ENCODE measurements at places on chromosomes 1 and 21. TPM values are rescaled to one million over a fixed set of nuclear protein-coding genes. Genes with fewer than 3 reads are reported as not detected.

NCAM2 gene
- 0.05 TPM for total RNA-seq

PLA2G2D gene
- not detected for total RNA-seq

ITPKB gene
- total RNA-seq, result 19.1 TPM

CFAP57 gene
- 0.15 TPM for total RNA-seq

LRRC8B gene
- 19.8 TPM for total RNA-seq

PLEKHO1 gene
- total RNA-seq, result 90.5 TPM

CHIA gene
- total RNA-seq, result not detected

SLFNL1 gene
- 0.07 TPM for total RNA-seq

VSIG8 gene
- total RNA-seq, result not detected

LIPI gene
- not detected for total RNA-seq

ATXN7L2 gene
- 3.2 TPM for total RNA-seq

Measured in mammary microvascular endothelial cell (primary cell).